ENCODE measurements at places on chromosomes 12 and 14.

GRCh38 chr12:109134186-109134917 lies 18.0 kb downstream of the ACACB start:
- peak; percentile 75 for DNase-seq

DNA sequence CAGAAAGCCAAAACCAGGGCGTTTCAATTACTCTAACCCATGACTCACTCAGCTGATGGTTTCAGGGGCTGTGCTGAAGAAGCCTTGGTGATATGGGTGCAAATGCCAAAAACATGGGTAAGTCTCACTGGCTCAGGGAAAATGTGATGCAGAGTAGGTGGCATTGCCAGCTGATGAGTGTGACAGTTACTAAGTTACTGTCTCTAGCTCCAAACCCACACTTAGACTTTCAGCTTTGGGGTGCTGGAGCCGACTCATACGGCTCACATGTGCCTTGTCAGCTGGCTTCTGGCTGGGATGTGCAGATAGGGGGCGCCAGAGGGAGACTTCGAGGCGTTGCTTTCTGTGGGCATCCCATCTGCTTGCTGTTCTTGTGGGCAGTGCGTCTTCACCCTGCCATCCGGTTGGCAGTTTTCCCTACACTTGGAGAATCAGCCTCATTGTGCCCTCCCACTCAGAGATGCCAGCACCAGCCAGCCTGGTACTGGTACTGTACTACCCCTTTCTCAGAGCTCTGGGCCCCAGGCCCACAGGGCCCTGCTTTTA lies 11.1 kb upstream of the KRT7 start:
- peak; percentile 93 for DNase-seq

GRCh38 chr12:89514751-89515150 lies 9.8 kb downstream of the GALNT4 start:
- DNase-seq: no peak

GRCh38 chr14:41280745-41281144 lies 325.9 kb upstream of the LRFN5 start:
- no peak for DNase-seq

DNA sequence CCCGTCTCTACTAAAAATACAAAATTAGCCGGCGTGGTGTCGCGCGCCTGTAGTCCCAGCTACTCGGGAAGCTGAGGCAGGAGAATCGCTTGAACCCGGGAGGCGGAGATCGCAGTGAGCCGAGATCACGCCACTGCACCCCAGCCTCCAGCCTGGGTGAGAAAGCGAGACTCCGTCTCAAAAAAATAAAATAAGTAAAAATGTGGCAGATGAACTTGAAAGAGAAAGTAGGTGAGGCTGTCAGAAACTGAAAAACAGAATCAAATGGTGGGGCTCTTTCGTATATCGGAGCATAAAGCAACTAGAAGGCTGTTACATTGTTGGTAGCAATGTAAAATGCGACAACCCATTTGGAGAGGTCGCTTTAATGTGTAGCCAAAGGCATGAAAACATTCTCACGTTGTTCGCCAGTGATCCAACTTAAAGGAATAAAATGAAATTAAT lies 767 bp upstream of the CCNT1 start:
- DNase-seq: no peak

DNA sequence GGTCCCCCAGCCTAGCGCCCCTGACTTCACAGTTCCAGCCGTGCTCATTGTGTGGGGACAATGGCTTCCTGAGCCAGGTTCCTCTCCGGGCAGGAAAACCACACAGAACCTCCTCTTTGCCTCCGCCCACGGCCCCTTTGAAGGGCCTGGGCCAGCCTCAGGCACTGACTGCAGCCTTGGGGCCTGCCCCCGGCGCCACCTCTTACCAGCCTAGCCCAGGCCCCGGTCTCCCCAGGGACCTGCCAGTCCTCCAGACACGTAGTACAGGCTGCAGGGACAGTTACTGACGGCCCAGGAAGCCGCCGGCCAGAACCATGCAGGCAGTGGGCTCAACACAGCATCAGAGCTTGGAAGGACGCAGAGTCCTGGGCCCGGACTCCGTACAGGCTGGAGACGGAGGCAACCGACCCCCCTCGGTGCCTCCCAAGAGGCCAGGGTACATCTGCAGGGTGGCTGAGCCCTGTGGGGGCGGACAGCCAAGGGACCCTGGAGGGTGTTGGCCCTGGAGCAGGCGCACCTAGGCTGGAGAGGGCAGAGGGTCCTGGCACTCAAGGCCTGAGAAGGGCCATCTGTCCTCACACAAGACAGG lies 20.9 kb upstream of the NUDT14 start:
- DNase-seq: no peak

DNA sequence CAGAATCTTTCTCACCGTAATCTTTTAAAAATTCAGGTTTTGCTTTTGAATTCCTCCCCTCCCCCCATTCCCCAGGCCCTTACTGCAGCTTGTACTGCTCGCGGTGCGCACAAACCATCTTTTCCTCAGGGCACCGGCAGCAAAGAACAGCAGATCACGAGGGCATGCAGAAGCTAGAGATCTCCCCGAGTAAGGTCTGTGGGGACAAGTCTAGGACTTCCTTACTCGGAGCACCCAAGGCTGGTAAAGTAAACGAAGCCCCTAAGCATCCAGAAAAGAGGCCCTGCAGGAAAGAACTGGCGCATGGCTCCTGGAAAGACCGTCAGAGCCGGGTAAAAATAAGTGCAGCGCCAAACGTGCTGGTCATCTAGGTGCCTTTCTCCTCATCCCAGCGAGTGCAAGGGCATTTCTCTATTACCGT lies 727 bp downstream of the LDHB start:
- no peak for DNase-seq

DNA sequence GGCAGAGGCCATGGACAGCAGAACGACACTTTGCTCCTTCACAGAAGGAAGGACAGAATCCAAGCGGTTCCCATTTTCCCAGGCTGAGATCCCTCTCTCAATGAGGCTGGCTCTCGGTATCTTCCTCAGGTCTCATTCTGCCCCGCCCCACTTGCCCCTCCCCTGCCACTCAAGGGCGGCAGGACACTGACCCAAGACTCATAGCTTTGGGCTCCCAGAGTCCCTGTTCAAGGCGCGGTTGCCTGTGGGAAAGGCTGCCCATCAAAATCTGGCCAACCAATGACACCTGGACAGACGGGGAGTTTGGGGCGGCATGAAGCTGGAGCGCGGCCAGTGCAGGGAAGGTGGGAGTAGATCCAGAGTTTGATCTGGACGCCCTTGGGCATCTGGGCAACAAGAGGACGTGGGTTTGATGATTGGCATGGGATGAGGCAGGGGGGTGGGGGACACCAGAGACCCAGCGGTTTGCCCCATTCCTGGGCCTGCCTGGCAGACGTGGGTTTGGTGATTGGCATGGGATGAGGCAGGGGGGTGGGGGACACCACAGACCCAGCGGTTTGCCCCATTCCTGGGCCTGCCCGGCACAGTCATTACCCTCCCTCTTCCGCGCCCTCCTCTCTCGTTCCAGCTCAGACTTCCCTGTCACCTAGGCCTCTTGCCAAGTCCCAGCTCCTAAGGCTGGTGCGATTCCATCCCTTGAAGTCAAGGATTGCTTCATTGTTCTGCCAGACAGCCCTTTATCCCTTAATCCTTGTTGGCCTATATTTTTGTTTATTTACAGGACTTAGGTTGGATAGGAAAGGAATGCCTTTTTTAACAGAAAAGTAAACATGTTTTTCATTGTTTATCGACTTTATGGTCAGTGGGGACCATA lies 92.1 kb downstream of the NINJ2 start:
- DNase-seq: peak; percentile 68

GRCh38 chr12:83102499-83102898 lies 415.8 kb downstream of the TMTC2 start:
- no peak for DNase-seq

- no peak for DNase-seq
Measured at GRCh38 chr12:68007033-68007432, 17.8 kb downstream of the IFNG-AS1 start.

- DNase-seq: no peak
Measured at GRCh38 chr12:104407438-104407837, 49.3 kb upstream of the CHST11 start.

- no peak for DNase-seq
Measured at GRCh38 chr12:90836689-90837088, 118.3 kb downstream of the CCER1 start.

- DNase-seq: no peak
Measured at GRCh38 chr12:63064080-63064479, 86.9 kb downstream of the AVPR1A start.

GRCh38 chr12:119589634-119590033 lies 3.9 kb upstream of the TMEM233 start:
- DNase-seq: no peak

DNA sequence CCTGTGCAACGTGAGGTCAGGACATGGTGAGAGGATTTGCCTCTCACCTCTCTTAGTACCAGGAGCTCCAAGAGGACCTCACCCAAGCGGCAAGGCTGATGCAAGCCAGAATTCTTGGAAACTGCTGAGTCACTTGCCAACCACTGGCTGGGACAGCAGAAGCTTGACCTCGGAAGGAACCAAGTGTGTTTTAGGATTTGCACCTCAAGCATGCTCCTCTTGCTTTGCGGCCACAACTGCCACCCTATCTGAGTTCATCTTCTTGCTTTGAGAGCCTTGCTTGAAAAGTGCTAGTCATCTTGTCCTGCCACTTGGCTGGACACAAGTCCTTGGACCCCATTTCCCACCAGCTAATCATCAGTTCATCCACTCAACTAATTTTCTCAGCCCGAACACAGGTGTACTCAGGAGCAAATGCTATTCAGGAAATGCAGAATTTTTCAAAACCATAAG lies 195.8 kb downstream of the SLC25A21 start:
- no peak for DNase-seq

DNA sequence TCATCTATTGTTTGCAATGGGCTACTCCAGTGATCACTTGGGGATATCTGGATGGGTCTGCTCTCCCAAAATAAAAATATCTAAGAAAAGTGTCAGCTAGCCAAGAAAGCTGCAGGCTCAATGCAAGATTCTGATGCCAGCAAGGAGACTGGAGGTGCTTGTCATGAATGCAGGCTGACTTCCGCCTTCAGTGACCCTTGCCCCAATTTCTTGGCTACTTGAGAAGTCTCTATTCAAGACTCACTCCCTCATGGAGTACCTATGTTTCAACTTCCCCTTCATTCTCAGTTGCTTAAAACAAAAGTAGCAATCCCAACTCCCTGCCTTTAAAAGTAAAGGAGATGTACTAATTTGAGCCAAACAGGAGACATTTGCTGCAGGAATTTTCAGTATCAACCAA lies 123.9 kb downstream of the GPR65 start:
- DNase-seq: no peak

GRCh38 chr14:105050551-105050897 lies 14.7 kb downstream of the GPR132 start:
- no peak for DNase-seq

GRCh38 chr12:93079271-93079670 lies 150.2 kb upstream of the EEA1 start:
- no peak for DNase-seq

DNA sequence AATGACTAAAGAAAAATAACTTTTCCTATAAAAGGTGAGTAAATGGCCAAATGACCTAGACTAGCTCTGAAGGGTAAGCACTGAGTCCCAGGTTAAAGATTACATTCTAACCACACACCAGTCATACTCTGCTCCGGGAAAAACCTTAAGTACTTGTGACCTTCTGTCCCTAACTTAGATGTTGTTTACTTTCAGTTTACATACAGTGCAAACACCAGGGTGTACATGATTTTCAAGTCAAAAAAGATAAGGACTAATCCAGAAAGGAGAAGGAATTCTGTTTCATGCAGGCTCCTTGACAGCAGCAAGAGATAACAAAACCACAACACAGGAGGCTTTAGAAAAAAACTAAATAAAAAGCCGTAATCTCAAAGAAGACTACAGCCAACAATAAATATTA lies 174.2 kb downstream of the PPM1H start:
- no peak for DNase-seq

GRCh38 chr12:28777603-28778365 lies 371.3 kb upstream of the FAR2 start:
- DNase-seq: no peak

DNA sequence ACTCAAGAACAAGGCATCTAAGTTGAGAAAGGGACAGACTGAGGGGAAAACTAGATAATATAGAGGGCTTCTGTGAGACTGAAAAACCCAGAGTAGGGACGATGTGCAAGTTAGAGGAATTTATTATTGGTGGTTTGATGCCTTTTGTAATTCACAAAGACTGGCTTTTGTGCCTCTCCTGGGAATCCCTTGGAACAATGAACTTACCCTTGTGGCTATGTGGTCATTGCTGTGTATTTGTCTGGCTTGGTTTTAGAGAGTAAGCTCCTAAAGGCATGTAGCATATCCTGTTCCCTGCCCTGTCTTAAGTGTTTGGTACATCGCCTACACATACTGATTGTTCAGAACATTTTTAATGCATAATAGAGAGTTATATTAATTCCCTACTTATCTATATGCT lies 26.6 kb downstream of the DCN start:
- no peak for DNase-seq

- no peak for DNase-seq
Measured at GRCh38 chr12:16072678-16073077, 161.5 kb downstream of the DERA start.

GRCh38 chr14:81396113-81396512 lies 4.0 kb downstream of the STON2 start:
- no peak for DNase-seq

GRCh38 chr12:62827855-62828254 lies 107.1 kb downstream of the PPM1H start:
- DNase-seq: no peak

- DNase-seq: peak; percentile 66
Measured at GRCh38 chr12:27142101-27142721, 59.8 kb upstream of the C12orf71 start.

GRCh38 chr12:116138781-116139180 lies 138.7 kb downstream of the MED13L start:
- no peak for DNase-seq

- DNase-seq: no peak
Measured at GRCh38 chr12:94255006-94255405, 106.6 kb downstream of the PLXNC1 start.

DNA sequence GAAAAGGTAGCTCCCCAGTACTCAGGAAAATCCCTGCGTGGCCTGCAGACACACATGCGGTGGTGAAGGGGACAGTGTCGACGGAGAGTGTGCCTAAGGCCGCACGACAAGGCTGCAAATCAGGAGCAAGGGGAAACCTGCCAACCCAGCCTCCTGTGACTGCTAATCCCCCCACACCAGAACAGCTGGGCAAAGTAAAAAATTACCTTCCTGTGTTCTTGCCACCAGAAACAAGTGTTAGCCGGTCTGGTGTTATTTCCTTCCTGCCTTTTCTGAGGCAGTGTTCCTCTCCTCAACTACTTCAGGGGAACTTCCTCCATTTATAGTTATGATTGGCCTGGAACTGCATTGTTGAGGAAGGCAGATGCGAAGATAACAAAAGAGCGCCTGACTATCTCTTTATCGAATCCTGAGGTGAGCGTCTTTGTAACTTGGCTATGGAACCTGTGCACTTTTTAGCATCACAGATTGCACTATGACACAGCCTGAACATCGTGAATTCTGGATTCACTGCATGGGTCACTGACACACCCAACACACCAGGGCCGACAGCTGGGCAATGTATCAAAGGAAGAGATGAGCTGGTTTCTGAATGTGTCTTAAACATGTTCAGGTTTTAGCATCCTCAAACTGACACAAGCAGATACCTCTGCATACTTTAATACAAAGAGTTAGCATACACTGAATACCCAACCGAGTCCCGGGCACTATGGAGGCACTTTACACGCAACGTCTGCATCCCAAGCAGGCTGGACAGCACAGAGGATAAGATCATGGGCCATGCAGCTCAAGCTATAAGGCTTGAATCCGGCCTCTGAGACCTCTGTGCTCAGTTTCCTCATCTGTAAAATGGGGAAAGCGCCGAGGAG lies 28.9 kb downstream of the SLC15A4 start:
- no peak for DNase-seq

Measured in WTC11 (cell line).